Stimulated activated CD4-positive, alpha-beta T cell treated with anti-CD3 and anti-CD28 coated beads, Interleukin-12 subunit alpha, Interleukin-12 subunit beta, amount 100 ng/mL, for 24 hours (primary cell): ENCODE measurements at places on chromosomes 5 and 9.

GRCh38 chr5:133510634-133511262 is 101.6 kb downstream of the FSTL4 start:
- no peak for DNase-seq

- no peak for DNase-seq
Measured at GRCh38 chr5:162654661-162655405, 587.3 kb downstream of the GABRG2 start.

DNA sequence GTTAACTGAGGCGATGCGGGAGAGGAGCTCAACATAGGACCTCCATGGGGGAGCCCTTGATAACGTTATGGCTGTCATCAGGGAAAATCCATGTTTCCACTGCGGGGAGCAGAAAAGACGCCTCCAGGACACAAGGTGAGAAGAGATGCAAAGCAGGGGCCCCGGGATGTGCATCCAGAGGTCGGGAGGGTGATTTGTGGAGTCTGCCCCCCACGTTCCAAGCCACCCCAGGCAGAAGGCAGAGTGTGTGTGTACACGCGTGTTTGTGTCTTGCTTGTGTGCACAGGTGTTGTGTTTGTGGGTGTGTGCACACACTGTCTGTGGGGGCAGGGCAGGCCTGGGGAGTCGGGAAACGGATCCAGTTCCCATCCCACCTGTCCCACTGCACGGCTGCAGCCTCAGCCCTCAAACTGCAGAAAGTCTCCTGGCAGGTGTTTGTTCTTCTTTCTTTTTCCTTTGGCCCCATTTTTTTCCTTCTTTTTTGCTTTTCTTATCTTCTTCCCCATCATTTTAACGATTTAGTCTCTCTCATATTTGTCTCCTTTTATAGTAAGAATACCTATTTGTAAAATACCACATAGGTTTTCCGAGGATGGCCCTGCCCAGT is 17.4 kb upstream of the PLEKHG4B start:
- no peak for DNase-seq

DNA sequence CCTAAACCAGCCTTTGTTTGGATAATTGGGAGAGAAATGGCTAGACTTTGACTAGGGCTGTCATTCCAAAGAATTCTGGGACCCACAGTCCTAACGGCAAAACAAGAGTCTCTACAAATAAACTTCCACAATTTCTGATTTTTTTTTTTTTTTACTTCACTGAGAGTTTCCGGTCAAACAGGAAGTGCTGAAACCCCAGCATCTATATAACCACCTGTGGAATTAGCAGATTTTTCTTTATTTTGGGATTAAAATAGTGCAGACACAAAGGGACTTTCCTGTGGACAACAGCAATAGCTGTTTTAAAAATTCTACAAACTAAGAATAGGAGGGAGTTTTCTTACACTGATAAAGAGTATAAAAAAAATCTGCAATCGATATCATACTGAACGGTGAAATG is 157.4 kb downstream of the ARSB start:
- DNase-seq, result no peak

DNA sequence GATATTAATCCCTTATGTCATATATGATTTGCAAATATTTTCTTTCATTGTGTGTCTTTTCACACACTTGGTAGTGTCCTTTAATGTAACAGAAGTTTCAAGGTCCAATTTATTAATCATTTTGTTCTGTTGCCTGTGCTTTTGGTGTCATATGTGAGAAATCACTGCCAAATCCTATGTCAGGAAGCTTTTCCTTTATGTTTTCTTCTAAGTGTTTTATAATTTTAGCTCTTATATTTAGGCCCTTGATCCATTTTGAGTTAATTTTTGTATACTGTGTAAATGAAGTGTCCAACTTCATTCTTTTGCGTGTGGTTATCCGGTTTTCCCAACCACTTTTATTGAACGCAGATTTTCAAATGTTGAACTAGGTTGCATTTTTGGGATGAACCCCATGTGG is 6.1 kb upstream of the ZNF510 start:
- DNase-seq, result no peak

DNA sequence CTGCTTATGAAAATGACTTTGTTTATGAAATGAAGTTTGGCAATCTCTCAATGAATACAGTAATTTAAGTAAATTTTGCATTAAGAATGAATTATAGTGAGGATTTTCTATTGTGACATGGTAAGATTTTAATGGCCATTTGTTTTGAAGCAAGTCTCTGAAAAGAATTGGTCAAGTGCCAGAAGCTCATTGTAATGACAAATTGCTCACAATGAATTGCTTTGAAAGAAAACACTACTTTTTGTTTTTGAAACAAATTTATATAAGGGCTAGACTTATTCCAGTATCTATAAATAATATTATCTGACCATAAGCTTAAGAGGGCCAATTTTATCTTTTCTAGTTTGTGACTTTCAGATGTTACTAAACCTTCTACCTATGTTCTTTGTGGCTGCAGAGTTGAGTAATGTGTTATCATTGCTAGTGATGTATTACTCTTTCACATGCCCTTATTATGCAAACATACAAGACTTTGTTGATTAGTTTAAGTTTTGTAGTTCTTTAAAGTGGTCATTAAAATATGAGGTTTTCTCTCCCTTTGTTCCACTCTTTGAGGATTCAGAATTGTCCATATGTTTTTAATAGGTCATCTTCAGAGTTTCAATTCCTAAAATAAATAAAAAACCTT is 93.0 kb upstream of the ZNF608 start:
- no peak for DNase-seq

- DNase-seq, result no peak
Measured at GRCh38 chr5:143896516-143896915, 84.6 kb downstream of the HMHB1 start.

DNA sequence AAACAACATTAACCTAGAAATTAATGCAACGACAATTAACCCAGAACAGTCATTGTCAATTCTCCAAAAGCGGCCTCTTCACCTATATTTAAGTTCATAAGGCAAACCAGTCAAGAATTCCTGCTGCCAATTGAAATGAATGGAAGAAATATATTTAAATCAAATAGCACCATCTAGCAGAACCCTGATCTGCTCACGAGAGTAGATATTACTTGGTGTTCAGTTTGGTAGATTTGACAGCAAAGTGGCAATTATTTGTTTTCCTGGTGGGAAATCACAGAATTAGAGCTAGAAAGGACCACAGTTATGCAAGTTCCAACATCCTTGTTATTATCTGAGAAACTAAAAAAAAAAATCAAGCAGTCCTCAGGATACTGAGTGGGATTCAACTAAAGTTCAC is 2.3 kb downstream of the SSBP2 start:
- DNase-seq, result no peak

DNA sequence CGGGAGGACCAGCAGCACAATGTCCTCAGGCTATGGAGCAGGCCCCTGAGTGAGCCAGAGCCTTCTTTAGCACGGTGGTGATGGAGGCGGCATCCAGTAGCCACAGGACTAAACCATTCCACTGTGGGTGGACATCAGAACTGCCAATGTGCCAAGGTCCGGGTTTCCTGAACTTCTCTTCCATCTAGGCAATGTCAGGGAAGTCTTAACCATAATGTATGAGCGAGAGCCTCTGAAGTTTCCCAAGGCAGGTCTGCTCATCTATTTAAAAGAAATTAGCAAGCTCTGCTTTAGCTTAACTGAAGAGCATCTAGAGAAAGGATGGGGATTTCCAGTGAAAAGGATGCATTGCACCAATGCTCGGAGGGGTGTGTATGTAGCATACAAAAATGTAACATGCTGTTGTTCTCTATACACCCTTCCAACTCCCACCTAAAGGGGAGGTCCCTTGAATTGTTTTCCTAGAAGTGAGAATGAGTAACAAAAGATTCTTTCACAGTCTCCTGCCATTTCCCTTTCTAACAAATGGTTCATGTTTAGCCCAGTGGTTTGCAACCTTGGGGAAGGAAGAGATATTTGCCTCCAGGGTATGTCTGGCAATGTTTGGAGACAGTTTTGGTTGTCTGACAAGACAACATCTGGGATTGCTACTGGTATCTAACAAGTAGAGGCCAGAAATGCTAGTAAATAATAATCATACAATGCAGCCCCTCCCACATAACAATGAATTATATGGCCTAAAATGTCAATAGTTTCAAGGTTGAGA is 6.1 kb upstream of the RXFP3 start:
- no peak for DNase-seq

DNA sequence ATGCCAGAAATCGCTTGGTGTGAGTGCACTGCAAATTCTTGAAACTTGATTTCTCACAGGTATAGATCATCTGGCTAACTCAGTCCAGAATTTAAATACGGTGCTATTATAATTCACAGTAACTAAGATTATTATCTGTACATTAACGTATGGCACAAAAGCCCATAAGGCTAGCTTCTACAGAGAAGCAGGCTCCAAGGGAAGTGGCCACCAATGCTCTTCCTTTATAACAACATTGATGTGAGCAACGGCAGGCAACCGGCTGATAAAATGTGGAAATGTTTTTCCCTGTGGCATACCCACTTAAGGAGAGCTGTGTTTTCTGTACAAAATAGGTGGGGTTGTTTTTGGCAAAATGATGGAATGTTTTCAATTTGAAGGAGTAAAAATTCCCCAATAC is 35.7 kb downstream of the SEMA4D start:
- DNase-seq, result no peak

DNA sequence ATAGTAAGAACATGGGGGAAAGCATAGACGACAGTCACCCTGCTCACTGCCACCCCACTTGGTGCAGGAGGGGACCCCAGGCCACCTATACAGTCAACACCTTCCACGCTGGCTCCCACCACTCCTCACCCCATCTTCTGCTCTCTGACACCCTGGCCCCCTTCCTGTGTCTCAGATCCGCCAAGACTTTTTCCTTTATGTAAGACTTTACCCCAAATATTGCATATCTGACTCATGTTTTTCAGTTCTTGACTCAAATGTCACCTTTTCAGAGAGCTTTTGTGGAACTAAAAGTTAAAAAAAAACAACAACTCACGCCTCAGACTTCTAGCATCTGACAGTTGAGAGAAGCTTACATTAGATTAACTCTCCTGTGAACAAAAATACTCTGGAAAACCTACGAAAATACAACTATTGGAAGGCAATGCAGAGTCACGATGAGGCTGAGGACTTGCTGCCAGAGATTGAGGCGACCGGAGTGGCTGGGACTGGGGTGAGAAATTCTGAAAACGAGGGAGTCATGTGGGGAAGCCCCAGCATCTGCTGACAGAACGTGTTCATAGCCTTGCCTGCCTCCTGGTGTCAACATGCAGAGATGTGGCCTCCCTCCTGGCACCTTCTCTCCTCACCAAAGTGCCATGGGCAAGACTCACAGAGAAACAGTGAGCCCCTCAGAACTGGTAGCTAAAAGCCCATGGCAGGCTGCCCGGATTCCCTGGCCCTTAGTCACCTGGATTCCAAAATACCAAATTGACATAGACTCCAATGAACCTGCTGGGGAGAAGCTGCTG is 22.4 kb upstream of the FCN2 start:
- DNase-seq, result peak; percentile 33

DNA sequence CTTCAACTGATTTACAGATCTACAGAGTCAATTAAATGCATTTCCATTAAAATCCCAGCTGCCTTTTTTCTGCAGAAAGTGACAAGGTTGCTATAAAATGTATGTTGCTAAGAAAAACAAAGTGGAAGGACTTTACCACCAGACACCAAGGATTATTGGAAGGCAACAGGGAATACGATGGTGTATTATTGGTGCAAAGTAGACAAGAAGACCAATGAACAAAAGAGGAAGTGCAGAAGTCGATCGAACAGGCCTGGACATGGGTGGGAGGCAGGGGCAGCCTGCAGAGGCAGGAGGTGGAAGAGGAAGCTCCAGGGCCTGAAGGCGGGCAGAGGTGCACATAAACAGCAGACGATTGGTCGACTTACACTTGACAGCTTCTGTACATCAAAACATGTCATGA is 10.6 kb upstream of the SLC6A19 start:
- DNase-seq, result no peak

DNA sequence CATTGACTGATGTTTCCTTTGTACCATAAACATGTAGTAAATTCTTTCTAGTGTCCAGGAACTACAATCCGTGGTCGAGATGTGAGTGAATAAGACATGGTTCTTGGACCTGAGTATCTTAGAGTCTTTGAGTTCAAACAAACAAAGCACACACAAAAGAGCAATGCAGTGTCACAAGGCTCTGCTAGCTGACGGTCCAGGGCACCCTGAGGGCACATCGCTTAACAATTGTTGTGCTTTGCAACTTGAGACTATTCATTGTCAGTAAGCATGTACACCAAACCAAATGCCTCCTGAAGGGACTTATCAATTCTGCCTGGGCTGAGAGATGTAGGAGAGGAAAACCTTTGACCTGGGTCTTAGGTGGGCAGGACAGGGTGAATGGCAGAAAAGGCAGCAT is 84.8 kb downstream of the CAMK4 start:
- no peak for DNase-seq

DNA sequence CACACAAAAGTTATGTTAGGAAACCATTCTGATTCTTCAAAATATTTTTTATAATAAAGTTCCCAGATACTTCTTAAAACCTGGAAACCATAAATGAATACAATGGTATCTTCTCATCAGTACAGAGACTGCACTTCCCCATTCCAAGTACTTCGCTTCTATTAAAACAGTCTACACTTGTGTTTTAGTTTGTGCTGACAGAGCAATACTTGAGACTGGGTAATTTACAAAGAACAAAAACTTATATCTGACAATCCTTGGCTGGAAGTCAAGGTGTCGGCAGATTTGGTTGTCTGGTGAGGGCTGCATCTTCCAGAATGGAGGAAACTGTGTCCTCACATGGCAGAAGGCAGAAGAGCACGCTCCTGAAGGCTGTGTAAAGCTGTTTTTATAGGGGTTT is 70.1 kb downstream of the RFX3 start:
- DNase-seq, result no peak

- DNase-seq, result no peak
Measured at GRCh38 chr5:109453251-109453650, 43.5 kb upstream of the PJA2 start.

DNA sequence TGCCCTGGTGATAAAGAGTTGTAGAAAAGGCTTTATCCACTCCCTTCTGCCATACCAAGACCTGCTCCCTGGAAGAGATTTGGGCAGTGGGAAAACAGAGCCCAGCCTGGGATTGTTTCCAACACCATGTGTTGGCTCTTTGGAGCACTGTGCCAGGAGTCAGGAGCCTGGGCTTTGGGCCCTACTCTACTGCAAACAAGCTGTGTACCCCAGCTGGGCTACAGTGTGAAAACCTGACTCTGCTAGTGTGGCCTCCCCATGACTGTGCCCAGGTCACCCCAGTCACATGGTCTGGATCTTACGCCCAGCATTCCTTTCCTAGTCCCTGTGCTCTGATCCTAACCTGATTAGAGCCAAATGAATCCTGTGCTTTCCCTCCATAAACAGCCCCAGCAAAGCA is 39.3 kb upstream of the SHB start:
- no peak for DNase-seq

- no peak for DNase-seq
Measured at GRCh38 chr5:141662028-141662427, 10.8 kb upstream of the FCHSD1 start.

- no peak for DNase-seq
Measured at GRCh38 chr5:96657068-96657467, 5.1 kb upstream of the CAST start.

- no peak for DNase-seq
Measured at GRCh38 chr5:134227259-134227658, 1.4 kb upstream of the PPP2CA start.
